ENCODE measurements at places on chromosomes 7 and 10.

GRCh38 chr7:132406039-132406438 is 170.2 kb downstream of the PLXNA4 start:
- DNase-seq = no peak

DNA sequence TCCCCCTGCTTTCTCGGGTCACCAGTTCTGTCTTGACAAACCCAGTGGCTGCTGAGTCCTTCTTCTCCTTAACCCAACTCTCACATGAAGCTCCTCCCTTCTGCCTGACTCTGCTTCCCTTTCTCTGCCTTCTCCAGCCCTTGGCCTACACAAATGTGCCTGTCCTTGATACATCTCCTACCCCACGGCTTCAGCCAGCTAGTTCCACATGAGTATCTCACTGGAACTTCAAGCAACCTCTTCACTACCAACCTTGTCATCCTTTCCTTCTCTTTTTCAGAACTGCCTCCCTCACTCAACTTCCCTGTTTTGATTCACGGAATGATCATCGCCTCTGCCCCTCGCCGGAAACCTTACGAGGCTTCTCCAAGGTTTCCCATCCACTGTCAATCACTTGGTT is 55.9 kb downstream of the PDIA4 start:
- no peak for DNase-seq

GRCh38 chr7:139820089-139820488 is 9.0 kb upstream of the TBXAS1 start:
- no peak for DNase-seq

DNA sequence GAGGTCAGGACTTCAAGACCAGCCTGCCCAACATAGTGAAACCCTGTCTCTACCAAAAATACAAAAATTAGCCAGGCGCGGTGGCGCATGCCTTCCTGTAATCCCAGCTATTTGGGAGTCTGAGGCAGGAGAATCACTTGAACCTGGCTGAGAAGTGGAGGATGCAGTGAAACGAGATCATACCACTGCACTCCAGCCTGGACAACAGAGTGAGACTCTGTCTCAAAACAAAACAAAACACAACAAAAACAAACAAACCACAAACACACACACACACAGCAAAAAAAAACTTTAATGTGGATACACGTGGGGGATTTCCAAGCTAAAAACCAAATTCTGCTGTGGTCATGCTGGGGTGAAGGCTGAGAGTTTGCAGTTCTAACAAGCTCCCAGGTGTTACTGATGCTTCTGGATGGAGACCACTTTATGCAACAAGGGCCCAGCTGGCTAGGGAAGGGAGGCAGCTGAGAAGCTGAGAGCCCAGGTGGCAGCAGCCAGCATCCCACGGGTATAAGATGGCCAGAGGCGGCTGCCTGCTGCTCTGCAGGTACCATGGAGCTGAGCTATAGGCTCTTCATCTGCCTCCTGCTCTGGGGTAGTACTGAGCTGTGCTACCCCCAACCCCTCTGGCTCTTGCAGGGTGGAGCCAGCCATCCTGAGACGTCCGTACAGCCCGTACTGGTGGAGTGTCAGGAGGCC is at the start of gene ZP3:
ZP3 (plus strand) TSS at position 538 of the 699 bp plus-strand sequence; CDS start at position 553, 15 bp downstream.
- no peak for DNase-seq

Data from T1000 (cell line).